ENCODE measurements at places on chromosomes 11 and 22.

- no peak for DNase-seq
Measured at GRCh38 chr11:76322540-76322939, 58.4 kb downstream of the THAP12 start.

DNA sequence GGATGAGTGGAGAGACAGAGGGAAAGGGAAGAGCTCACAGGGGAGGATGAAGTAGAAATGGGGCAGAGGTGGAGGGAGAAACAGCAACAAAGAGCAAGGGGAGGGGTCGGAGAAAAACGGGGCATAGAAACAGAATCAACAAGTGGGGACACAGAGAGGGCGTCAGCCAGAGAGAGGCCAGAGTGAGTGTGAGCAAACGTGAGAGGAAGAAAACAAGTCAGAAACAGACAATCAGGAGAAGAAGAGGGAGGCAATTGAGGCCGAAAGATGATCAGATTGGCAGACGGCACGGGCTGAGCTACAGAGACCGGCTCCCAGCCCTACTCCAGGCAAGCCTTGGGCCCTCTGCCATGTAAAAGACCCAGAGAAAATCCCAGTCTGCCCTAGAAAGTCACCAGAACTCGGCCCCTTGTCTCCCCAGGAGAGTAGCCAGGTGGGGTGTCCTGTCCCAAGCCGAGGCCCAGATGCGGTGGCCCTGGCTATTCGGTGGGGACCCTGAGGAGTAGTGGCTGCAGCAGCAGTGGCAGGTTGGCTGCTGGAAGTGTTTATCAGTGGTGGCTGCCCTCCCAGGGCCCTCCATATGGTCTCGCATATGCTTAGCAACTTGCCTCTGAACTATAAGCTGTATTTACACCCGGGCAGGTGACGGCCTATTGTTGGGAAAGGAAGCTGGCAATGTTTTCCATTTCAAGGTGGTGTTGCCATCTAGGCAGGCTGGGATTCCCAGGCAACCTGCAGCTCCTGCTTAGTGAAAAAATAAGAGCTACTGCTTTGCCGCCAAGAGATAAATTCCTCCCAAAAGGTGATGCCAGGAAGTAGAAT is 14.8 kb upstream of the TSPAN18 start:
- DNase-seq = no peak

DNA sequence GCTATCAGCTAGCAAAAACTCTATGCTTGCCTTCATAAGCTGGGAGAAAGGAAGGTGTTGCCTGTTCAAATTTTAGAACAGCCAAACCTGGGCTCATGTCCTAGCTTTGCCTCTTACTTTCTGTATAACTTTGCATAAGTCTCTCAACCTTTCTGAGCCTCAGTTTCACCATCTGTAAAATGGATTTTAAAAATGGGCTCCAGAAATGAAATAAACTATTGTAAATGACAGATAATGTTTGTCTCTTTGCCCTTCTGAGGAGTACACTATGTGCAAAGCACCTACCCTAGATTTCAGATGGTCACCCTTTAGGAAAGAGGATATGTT is 68.7 kb downstream of the FAM168A start:
- DNase-seq = no peak

DNA sequence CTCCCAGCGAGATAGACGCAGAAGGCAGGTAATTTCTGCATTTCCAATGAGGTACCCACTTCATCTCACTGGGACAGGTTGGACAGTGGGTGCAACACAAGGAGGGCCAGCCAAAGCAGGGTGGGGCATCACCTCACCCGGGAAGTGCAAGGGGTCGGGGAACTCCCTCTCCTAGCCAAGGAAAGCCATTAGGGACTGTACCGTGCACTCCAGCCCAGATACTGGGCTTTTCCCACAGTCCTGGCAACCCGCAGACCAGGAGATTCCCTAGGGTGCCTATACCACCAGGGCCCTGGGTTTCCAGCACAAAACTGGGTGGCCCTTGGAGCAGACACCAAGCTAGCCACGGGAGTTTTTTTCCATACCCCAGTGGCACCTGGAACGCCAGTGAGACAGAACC is 17.2 kb downstream of the TRPC6 start:
- no peak for DNase-seq

Measured in hematopoietic multipotent progenitor cell (in vitro differentiated cells).